Mesenteric fat pad (tissue), 1 donor: ENCODE measurements at places on chromosomes 12 and 14. TPM values are rescaled to one million over a fixed set of nuclear protein-coding genes. Genes with fewer than 3 reads are reported as not detected.

The CLEC2A gene
- total RNA-seq: not detected

The FAM90A1 gene
- 0.48 TPM for total RNA-seq

- no peak for DNase-seq
Observed at GRCh38 chr14:71523630-71524319, 408.5 kb upstream of the RGS6 start.

DNA sequence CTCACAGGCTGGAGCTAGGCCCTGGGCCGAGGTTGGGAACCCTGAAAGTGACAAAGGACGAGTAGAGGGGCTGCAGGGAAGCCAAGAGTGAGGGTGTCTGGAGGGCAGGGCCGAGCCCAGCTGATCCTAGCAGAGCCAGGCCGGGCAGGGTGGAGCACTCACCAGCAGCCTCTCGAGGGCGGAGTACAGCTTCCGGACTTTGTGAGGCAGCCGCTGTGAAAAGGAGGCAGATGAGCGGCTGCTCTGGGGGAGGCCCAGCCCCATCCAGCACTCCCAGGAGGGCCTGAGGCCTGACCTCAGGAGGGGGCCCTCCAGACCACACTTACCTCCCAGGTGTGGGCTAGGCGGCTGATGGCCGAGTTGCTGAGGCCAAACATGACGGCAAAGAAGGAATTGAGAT, 14.7 kb upstream of the ENDOU start:
- DNase-seq: no peak

GRCh38 chr12:111320258-111321050, 48.4 kb downstream of the PHETA1 start:
- DNase-seq: no peak
